ENCODE measurements at places on chromosomes 5 and 9. TPM values are rescaled to one million over a fixed set of nuclear protein-coding genes. Genes with fewer than 3 reads are reported as not detected.

Gene LHX3
- not detected for total RNA-seq

Gene NEK6
- 21.1 TPM for total RNA-seq

Gene GFPT2
- total RNA-seq: 2.2 TPM

Gene ROPN1L
- 0.95 TPM for total RNA-seq

Gene HNRNPH1
- 610 TPM for total RNA-seq

Gene CORO2A
- total RNA-seq: 2.8 TPM

Gene KIF12
- 6.3 TPM for total RNA-seq

Gene MVB12B
- total RNA-seq: 7.2 TPM

Gene DBH
- not detected for total RNA-seq

Gene ZBED3
- total RNA-seq: 1.3 TPM

Gene HTR1A
- not detected for total RNA-seq
